Epithelial cell of proximal tubule (primary cell): ENCODE measurements at places on chromosomes 3 and 15.

DNA sequence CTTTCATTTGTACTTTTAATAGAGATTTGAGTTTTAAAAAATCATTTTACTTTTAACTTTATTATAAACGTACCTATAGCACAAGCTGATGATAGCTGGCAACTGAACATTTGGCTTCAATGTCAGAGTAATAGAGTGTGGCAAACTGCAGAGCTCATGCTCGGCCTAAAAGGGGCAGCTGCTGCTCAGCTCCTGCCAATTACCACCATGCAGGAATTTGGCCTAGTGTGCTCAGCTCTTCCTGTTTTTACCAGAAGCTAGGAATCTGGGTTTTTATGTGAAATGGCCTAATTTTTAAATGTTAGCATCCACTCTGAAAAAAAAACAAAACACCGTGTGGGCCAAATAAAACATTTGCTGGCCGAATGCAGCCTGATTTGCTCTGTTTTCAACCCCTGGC is 1.8 kb downstream of the IFT122 start:
- DNase-seq: no peak

- DNase-seq: no peak
These were observed 70.7 kb upstream of the THBS1 start for GRCh38 chr15:39510001-39510701.

GRCh38 chr15:38564557-38565286 is at the start of gene RASGRP1:
Gene RASGRP1 (minus strand): TSS chr15:38564814. CDS start chr15:38564628, 186 bp downstream.
- DNase-seq: no peak

GRCh38 chr3:2098398-2099027 is at the start of gene CNTN4:
Gene CNTN4 (plus strand): TSS chr3:2098866.
- no peak for DNase-seq

- no peak for DNase-seq
These were observed 81.0 kb upstream of the HES1 start for GRCh38 chr3:194054961-194055360.

- no peak for DNase-seq
These were observed 376.6 kb upstream of the SLCO3A1 start for GRCh38 chr15:91476861-91477260.

GRCh38 chr3:136818769-136819391 is at the start of gene SLC35G2:
Gene SLC35G2 (plus strand): TSS chr3:136819126. CDS start chr3:136854461, 35,335 bp downstream.
- no peak for DNase-seq

DNA sequence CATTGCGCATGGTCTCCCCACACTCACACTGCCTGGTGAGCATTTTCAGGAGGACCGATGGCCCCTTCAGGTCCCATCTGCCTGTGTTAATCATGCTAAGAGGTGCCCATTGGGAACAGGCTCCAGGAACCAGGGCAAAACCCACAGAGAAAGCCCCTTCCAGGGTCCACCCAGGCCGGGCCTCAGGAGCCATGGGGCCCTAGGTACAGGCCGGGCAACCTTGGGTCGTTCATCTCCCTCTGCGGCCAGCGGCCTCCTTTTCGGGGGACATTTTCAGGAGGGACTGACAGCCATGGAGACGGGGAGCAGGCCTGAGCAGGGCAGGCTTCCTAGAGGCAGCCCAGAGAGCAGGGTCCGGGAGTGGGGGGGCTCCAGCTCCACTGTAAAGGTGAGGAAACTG is 68.0 kb upstream of the TAMM41 start:
- no peak for DNase-seq

DNA sequence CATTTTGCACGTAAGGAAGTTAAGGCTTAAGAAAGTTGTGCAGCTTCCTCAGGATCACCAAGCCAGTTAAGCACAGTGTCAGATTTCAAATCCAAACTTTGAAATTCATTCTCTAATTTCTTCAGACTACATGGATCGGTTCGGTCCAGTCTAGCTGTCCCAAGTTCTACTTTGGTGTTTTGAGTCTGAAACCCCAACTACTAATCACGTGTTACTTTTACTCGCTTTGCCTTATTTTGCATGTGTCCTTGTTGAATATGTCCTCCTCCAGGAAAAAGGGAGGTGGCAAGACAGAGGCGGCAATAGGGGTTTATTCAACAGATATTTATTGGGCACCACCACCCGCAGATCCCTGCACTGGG is 522 bp upstream of the GXYLT2 start:
- DNase-seq: no peak

DNA sequence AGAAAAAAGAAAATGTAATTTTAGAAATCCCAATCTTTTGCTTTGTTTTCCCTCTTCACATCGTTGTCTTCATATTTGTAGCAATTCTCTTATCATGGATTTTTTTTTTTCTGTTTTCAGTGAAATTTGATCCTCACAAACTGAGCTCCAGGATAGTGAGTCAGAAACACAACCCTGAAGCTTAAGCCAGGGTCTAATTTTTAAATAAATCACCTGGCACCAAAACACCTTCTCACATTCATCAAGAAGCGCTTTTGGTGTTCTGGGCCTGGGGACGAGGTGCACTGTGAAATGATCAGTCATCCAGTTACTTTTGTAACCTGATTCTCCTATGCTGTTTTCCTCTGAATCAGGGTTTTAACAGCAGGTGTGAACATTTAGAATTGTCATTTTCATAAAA is 87.7 kb downstream of the REC114 start:
- no peak for DNase-seq

- DNase-seq: no peak
These were observed 34.8 kb upstream of the DCUN1D1 start for GRCh38 chr3:183015185-183015584.

GRCh38 chr3:127328421-127328820 is 40.6 kb upstream of the PRR20G start:
- no peak for DNase-seq

DNA sequence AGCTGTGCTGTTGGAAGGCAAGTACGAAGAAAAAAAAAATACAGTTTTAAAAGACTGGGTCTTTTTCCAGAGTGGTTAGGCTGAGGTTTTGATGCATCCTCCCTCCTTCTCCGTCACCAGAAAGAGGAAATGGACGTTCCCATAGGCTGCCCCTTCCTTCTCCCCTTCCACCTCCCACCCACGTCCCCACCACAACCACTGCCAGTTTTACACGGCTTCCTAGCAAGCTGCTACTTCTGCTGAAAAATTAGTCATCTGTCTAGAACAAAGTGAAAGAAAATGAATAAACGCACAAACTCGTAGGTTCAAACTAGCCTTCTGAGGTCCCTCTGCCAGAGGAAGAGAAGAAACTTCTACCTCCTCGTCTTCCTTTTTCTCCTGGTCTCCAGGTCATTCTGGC is 71.6 kb upstream of the RPL35A start:
- no peak for DNase-seq

DNA sequence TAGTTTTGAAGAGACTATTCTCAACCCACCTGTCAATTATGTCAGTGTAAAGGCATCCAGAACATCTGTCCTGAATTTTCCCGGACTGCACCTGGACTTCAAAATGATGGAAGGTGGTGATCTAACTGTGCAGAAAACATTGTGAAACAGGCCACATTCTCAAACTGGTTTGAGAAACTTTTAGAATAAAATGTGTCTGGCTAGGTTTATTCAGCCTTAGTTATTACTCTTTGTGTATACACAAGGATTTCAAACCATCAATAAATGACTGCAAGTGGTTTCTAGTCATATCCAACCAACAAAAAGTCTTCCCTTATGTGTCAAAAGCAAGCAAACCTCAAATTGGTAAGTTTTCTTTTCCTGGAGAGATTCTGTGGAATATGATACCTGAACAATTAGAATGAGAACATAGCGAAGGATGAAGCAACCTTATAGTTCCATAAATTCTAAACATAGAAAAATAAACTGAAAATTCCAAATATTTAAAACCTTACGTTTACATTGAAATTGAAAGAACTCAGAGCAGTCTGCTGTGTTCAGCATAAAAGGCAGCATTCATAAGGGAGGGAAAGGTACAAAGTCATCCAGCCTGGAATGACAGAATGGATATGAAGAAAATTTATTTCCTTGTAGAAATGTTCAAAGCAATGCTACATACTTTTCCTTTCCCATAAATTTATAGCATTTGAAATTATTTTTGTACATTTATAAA is 306.6 kb upstream of the TGFBR2 start:
- no peak for DNase-seq

DNA sequence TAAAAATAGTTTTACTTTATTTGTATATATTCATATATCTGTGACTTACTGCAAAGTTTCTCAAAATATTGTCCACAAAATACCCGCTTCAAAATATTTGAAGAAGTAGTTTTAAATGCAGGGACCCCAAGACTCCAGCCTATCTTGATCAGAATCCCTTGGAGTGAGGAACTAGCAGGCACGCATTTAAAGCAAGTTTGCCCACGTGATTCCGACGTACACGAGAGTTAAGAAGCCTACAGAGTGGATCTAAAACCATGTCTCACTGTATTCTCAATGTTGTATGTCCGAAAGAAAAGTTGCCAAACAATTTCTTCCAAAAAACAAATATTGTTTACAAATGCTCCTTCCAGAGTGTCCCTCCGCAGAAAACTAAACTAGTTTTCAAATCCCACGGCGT is 1.7 kb downstream of the GABRB3 start:
- no peak for DNase-seq

DNA sequence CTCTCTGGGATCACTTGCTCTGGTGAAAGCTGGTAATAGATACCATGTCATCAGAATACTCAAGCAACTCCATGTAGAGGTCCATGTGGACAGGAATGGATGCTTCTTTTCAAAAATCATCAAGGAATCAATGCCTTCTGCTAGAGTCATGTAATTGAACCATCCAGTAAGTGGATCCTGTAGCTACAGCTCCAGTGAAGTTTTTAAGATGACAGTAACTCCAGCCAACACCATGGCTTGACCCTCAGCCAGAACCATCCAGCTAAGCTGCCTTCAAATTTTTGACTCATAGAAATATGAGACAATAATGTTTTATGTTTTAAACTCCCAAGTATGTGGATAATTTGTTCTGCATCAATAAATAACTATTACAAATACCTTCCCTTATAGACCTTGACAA is 923.7 kb downstream of the EPHA3 start:
- no peak for DNase-seq

GRCh38 chr3:155076888-155077287 is 3.2 kb upstream of the MME start:
- no peak for DNase-seq

GRCh38 chr15:23857028-23857641 is 170.0 kb upstream of the NDN start:
- DNase-seq: no peak

GRCh38 chr3:22496641-22497040 is 706.5 kb upstream of the UBE2E2 start:
- no peak for DNase-seq

DNA sequence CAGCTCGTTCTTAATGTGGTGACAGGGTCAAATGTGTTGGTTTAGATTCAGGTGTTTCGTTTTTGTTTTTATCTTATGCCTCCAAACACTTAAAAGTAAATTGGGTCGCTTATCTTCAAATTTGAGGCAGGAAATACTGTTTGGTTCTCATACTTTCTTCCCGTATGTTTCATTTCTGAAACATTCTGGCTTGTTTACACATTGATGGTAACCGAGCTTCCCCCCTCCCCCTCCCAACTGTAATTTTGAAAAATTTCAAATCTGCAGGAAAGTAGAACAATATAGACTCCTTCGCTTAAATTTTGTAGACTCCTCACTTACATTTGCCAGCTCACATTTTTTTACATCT is 64.9 kb downstream of the CMTM8 start:
- DNase-seq: no peak

DNA sequence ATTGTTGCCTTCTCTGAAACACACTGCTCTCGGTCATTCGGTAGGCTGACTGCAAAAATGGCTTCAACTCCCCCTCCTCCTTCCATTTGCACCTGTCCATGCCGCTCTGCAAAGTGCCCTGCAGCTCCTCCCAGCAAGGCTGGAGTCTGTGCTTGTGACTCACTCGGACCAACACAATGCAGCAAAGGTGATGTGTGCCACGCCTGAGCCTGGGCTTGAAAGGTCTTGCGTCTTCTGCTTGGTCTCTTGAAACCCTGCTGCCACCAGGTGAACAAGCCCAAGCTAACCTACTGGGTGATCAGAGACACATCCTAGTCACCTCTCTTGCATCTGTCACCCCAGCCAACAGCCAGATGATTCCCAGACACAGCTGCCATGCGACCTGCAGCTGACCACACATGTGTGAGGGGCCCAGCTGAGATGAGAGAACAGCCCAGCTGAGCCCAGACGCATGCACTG is 71.1 kb downstream of the MGLL start:
- no peak for DNase-seq

- no peak for DNase-seq
These were observed 26.0 kb downstream of the XPC start for GRCh38 chr3:14152233-14152962.

- no peak for DNase-seq
These were observed 186.6 kb upstream of the ROPN1 start for GRCh38 chr3:124178531-124178930.

- no peak for DNase-seq
These were observed 19.9 kb downstream of the RPLP1 start for GRCh38 chr15:69472562-69472961.

GRCh38 chr3:54139630-54140029 is 17.3 kb downstream of the CACNA2D3 start:
- no peak for DNase-seq

DNA sequence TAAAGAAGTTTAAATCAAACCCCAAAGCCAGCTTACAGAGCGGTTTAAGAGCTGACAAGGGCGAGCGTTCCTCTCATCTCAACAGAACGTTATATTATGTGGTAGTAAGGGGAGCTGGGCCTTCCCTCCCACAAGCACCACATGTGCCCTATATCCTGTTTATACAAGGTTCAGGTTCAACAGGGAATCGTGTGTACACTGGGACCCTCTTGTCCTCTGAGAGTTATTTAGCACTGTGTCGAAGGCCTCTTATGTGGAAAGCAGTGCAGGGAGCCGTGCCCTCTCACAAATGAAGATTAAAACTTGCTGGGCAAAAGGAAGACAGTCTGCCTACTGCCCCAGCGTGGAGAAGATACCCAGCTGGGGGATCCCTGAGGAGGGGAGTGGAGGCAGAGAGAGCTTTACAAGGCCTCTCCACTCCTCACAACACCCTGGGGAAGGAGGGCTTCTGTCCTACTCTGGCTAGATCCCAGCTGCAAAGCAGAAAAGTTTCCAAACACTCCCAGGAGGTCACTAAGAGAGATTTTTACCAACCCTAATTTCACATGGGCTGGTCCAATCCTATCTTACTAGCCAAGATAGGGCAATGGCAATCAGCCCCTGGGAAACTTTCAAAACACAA is 2.9 kb downstream of the TLE3 start:
- no peak for DNase-seq
